Activated CD4-positive, alpha-beta memory T cell treated with anti-CD3 and anti-CD28 coated beads, Interleukin-2, amount 10 ng/mL, durations not matched to agents 7 days and 5 days (primary cell): ENCODE measurements at places on chromosomes 11 and 22. TPM values are rescaled to one million over a fixed set of nuclear protein-coding genes. Genes with fewer than 3 reads are reported as not detected.

DNA sequence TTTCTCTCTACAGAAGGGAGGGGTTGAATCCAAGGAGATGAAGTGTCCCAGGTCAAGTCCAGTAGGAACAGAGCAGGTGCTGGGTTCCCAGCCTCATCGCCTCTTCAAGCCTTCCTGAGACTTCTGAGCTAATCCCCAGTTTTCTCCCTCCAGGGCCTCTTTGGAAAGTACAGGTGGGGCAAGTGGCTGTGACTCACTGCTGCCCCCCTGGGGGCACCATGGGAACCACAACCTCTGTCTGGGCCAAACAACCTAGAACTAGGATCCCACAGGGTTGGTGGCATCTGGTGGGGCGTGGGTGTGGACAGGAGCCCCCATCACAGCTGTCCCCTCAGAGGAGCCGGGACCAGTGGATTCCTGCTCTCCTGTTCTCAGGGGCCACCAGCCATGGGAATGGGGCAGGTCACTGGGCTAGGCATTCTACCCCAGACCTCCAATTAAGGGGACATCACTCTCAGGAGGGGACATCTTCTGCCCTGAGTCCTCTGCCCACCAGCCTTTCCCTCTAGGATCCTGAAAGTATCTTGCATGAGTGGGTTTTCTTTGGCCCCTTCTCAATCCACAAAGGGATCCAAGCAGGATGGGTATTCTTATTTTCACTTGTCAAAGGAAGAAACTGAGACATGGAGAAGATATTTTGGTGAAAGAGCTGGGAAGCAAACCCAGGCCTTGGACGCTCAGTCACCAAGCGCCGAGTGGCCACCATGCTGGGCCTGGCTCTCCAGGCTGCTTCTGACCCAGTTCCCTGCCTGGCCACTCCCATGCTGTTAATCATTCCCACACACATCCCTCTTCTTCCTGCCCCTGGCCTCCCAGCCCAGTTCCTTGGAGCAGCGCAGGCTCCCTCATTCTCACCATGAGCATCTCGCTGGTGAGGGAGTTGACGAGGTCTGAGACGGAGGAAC, 23.8 kb downstream of the LRRC10B start:
- DNase-seq = peak; percentile 51

- DNase-seq = peak; percentile 77
These were observed 29.6 kb downstream of the EHF start for GRCh38 chr11:34650528-34650927.

GRCh38 chr11:3939211-3939610, 83.7 kb downstream of the STIM1 start:
- no peak for DNase-seq

- no peak for DNase-seq
These were observed 80.9 kb downstream of the LDLRAD3 start for GRCh38 chr11:36024716-36025115.

DNA sequence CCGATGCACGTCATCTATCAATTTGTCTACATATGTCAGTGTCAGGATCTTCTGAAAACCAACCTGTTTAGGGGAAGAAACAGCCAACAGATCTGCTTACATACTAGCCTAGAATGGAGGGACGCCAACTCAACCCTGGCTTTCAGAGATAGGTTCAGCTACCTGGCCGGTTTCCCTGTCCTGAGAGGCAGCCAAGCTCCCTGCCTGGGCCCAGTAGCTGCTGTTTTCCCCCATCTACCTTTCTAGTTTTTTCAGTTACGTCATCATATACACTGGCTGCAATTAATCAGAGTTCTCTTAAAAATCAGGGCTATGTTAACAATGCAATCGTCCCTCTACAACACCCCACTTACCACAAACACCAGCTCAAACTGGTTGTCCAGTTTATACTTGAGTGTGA, 1.0 kb downstream of the SRPRA start:
- DNase-seq = no peak

GRCh38 chr11:132311703-132312102, 941.3 kb downstream of the NTM start:
- DNase-seq = no peak

- no peak for DNase-seq
These were observed 90.2 kb downstream of the PARVA start for GRCh38 chr11:12467610-12468009.

DNA sequence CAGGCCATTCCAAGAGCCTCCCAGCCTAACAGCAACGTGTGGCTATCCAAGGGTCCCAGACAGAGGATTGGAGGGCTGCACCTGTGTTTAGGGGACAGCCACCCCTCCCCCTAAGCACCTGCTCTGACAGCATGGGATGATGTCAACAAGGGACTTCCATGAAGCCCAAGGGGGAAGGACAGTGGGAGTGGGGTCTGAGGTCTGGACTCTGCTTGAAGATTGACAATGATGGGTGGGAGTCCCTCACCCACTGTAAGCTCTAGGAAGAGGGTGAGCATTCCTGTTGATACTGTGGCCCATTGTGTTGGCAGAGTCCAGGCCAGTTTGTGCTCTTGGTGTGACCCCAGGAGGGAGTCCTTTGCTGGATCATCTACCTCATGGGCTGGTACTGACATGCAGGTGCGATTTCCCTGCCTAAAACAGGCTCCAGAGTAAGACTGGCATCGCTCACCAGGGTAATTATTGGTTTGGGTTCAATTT, 46.9 kb upstream of the TUB start:
- no peak for DNase-seq

DNA sequence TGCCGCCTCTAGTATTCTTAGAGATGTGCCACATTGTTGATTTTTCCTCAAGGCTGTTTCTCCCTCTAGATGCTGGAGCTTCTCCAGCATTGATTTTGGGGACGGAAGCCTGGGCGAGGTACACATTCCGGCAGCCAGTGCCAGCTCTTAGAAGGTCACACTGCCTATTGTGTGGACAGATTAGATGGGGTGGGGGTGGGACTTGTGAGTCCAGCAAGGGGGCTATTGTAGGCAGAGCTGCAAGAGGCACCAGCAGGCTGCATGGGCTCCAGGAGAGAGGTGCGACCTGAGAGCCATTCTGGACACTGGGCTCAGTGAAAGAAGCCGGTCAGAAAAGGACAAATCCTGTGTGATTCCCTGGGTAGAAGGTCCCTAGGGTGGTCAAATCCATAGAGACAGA, 12.4 kb downstream of the C11orf21 start:
- DNase-seq = no peak

GRCh38 chr11:13114566-13115379, 105.7 kb downstream of the RASSF10 start:
- no peak for DNase-seq

GRCh38 chr22:26239581-26239980, 70.3 kb downstream of the SEZ6L start:
- no peak for DNase-seq

- DNase-seq = no peak
These were observed 10.4 kb upstream of the GLYAT start for GRCh38 chr11:58742140-58742539.

DNA sequence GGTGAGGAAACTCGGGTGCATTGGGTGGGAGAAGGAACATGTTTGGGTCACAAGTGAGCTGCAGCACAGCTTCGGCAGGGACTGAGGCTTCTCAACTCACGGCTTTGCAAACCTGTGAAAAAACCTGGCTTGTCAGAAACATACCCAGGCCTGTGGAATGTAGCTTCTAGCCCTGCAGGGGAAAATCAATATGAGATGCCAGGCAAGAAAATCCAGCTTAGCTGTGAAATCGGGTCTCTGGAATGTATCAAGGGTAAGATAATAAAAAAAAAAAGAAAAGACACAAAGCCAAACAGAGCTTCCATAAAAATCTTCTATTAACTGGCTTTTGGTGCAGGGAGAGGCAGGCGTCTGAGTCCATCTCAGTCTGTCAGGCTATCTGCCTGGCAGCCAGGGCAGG, 28.5 kb downstream of the UQCR10 start:
- no peak for DNase-seq

- no peak for DNase-seq
These were observed 31.7 kb downstream of the PGM2L1 start for GRCh38 chr11:74366576-74366975.

GRCh38 chr22:37193629-37194191, 5.7 kb upstream of the C1QTNF6 start:
- peak; percentile 44 for DNase-seq

- no peak for DNase-seq
These were observed 54.1 kb downstream of the GRIK4 start for GRCh38 chr11:120565466-120566155.

GRCh38 chr11:12505183-12505582, 127.8 kb downstream of the PARVA start:
- DNase-seq = no peak

DNA sequence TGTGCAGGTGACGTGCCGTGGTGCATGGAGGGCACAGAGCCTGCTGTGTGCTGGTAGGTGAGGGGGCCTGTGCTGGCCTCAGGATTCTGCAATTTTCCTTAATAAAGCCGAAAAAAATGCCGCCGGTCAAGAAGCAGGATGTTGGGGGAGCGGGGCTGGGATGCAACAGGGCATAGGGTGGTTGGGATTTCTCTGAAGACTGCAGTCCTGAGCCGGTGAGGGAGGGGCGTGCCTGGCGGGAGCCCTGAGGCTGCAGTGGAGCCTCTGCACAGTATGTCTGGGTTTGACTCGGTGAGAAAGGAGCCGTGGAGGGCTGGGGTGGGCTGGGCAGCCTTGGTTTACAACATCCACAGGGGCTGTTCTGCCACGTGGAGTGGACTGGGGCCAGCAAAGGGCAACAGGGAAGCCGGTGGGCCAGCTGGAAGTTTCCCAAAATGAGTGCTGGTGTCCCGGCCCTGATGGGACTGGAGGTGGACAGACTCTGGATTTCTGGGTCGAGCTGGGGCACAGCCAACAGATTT, 1.3 kb downstream of the CDHR5 start:
- no peak for DNase-seq

GRCh38 chr11:113628912-113629311, 77.2 kb downstream of the TMPRSS5 start:
- DNase-seq = no peak

The SSTR3 gene
- total RNA-seq = 3.9 TPM

The CD6 gene
- 293 TPM for total RNA-seq

The STK33 gene
- total RNA-seq = 0.71 TPM

The ADAMTS15 gene
- not detected for total RNA-seq

The CDCA5 gene
- total RNA-seq = 104 TPM

The MMP3 gene
- total RNA-seq = not detected

The CDON gene
- 1.7 TPM for total RNA-seq

The KREMEN1 gene
- total RNA-seq = not detected

The C22orf42 gene
- total RNA-seq = not detected

The NDUFC2 gene
- total RNA-seq = 204 TPM

The RHOD gene
- total RNA-seq = 0.33 TPM

The PAMR1 gene
- not detected for total RNA-seq

The IL18BP gene
- total RNA-seq = 12.4 TPM

The CDC42EP2 gene
- total RNA-seq = 0.70 TPM

The MYO7A gene
- total RNA-seq = 0.50 TPM

The MS4A12 gene
- not detected for total RNA-seq

The NPTXR gene
- total RNA-seq = 1.3 TPM

The MYO18B gene
- total RNA-seq = 1.6 TPM

The MIOX gene
- total RNA-seq = 0.60 TPM

The RDX gene
- 54.4 TPM for total RNA-seq
